Common myeloid progenitor, CD34-positive (primary cell): ENCODE measurements at places on chromosomes 16 and 17.

DNA sequence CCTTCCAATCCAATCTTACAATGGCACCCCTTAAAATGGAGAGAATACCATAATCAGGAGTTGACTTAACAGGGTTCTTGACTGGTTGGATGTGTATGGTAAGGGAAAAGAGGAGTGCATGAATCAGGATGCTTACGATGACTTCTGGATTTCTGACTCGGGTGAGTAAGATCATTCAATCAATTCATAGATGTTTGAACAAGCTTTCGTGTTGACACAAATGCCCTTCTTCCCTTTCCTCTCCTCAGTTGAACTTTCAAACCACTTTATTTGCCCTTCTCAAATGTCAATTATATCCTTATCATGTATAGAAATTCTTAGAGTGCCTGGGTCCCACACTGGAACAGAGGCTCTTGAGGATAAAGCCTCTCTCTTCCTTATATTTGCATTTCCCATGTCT, 25.9 kb downstream of the ABCC12 start:
- no peaks in the 10 kb centered on the region for H3K4me1 ChIP-seq
- no peak overlapping the region for H3K4me3 ChIP-seq
- H3K27me3 ChIP-seq = peaks cover 2% of the 10 kb centered on the region

DNA sequence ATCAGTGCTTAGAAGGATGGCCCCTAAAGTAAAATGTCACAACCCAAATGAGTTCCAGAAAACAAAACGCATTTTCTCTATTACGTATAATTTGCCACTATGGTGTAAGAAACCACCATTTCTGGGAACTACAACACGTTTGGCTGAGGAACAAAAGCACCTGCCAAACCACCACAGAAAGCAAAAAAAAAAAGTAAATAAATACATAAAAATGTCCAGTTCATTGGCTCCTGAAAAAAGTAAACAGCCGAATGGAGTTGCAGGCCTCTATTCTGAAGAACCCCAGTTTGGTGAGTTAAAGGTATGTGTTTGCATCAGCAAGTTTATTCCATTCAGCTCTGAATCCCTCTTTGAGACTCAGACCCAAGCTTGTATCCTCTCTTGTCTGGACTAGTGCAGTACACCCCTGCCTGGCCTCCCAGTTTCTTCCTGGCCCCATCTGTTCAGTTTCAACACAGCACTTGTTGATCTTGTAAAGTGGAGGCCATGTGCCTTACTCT, 36.9 kb downstream of the ERN1 start:
- no peak overlapping the region for H3K4me3 ChIP-seq
- DNase-seq = no peak
- H3K27ac ChIP-seq = no peak overlapping the region
- no peaks in the 10 kb centered on the region for H3K27me3 ChIP-seq
- peaks cover 8% of the 10 kb centered on the region for H3K4me1 ChIP-seq
- peaks cover 9% of the 10 kb centered on the region for H3K36me3 ChIP-seq

DNA sequence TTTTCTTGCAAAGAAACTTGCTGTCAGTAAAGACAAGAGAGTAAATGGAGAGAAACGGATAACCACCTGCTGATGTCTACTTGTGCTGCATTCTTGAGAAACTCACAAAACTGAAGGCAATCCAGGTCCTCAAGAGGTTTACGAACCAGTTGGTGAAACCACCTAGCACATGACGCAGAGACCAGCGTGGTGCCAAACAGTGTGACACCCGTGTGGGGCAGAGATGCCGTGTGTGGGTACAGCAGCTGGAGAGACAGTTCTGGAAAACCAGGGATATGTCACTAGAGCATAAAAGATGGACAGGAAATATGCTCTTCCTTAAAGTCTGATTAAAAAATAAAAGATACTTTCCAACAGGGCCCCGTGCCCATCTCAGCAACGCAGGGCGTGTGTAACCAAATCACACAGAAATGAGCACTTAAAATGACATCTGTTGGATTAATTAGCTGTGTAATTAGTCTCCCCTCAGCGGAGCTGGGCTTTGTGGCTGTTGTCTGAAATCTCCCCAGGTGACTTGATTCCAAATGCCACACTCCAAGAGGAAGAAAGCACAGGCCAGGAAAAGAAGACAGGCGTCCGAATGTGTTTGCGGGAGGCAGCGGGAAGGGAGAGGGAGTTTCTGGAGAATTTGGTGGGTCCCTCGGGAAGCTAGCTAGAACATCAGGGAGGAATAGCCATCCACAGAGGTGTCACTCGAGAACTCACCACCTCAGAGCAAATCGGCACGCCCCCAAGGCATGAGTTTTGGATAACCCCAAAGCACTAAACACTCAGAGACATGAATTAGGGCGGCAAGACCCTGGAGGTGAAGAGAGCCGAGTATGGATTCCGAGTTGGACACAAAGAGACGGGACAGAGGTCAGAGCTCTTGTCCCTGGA, 109.8 kb downstream of the ZFHX3 start:
- no peak overlapping the region for H3K27ac ChIP-seq
- peaks cover 32% of the 10 kb centered on the region for H3K4me1 ChIP-seq
- no peaks in the 10 kb centered on the region for H3K36me3 ChIP-seq
- no peak overlapping the region for H3K4me3 ChIP-seq

GRCh38 chr17:10088444-10088843, 110.0 kb downstream of the GAS7 start:
- no peaks in the 10 kb centered on the region for H3K36me3 ChIP-seq
- H3K27ac ChIP-seq = no peak overlapping the region
- no peak for DNase-seq
- no peak overlapping the region for H3K4me3 ChIP-seq
- H3K4me1 ChIP-seq = peaks cover 10% of the 10 kb centered on the region

- H3K4me1 ChIP-seq = peaks cover 19% of the 10 kb centered on the region
- DNase-seq = no peak
- no peak overlapping the region for H3K4me3 ChIP-seq
- H3K27me3 ChIP-seq = peaks cover 45% of the 10 kb centered on the region
- no peaks in the 10 kb centered on the region for H3K36me3 ChIP-seq
Observed at GRCh38 chr17:50533720-50534148, 1.2 kb downstream of the EPN3 start.

- H3K27ac ChIP-seq = no peak overlapping the region
- no peaks in the 10 kb centered on the region for H3K27me3 ChIP-seq
- DNase-seq = no peak
- H3K36me3 ChIP-seq = no peaks in the 10 kb centered on the region
- H3K4me1 ChIP-seq = no peaks in the 10 kb centered on the region
Observed at GRCh38 chr16:67445913-67446907, 15.3 kb downstream of the HSD11B2 start.
